Neural progenitor cell (in vitro differentiated cells): ENCODE measurements at places on chromosomes 3 and 15. TPM values are rescaled to one million over a fixed set of nuclear protein-coding genes. Genes with fewer than 3 reads are reported as not detected.

DNA sequence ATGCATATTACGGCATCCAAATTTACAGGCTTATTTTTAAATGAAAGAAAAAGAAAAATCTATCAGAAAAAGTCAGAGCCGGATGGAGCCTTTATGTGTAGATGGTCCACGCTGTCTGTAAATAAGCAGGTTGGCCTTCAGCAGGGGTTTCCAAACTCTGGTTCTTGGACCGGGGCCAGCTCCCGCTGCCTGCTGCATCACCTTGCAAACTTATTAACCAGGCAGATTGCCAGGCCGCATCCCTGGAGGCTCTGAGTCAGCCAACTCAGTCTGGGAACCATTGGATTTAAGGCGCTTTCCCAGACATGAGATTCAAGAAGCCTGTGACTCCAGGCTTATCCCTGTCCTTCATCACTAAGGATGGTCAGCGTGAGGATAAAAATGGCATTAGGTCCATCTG is 212.4 kb downstream of the OPA1 start:
- DNase-seq, result no peak
- H3K27ac ChIP-seq, result no peak overlapping the region
- H3K4me3 ChIP-seq, result no peak overlapping the region
- no peaks in the 10 kb centered on the region for H3K36me3 ChIP-seq
- H3K4me1 ChIP-seq, result peaks cover 27% of the 10 kb centered on the region

ACAD9 gene
- total RNA-seq, result 25.0 and 35.7 TPM in 2 replicates

DNA sequence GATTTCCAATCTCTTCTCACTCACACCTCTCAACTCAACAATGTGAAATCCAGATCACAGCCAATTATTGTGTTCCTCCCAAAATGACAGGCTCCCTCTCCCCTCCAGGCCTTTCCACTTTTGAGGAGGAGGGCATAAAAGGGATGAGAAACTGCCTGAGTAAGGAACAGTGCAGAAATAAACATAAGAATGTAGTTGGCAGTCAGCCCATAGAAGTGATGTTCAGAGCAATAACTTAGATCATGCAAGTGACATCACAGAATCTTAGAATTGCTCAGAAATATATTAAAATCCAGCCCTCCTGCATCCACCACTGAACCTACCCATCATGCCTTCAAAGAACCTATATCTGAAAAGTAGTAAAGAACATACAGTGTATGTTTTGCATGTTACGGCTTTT is 299.4 kb upstream of the GADL1 start:
- H3K27ac ChIP-seq, result no peak overlapping the region
- H3K27me3 ChIP-seq, result no peaks in the 10 kb centered on the region
- H3K36me3 ChIP-seq, result no peaks in the 10 kb centered on the region
- H3K4me3 ChIP-seq, result no peak overlapping the region
- H3K4me1 ChIP-seq, result peaks cover 9% of the 10 kb centered on the region

GRCh38 chr3:144930431-144930830 is 958.8 kb downstream of the DIPK2A start:
- DNase-seq, result no peak
- H3K27ac ChIP-seq, result no peak overlapping the region
- H3K4me1 ChIP-seq, result no peaks in the 10 kb centered on the region
- no peak overlapping the region for H3K4me3 ChIP-seq
- H3K27me3 ChIP-seq, result no peaks in the 10 kb centered on the region

DAPK2 gene
- 5.4 and 9.7 TPM in 2 replicates for total RNA-seq

LTF gene
- not detected in 2 replicates for total RNA-seq

DNA sequence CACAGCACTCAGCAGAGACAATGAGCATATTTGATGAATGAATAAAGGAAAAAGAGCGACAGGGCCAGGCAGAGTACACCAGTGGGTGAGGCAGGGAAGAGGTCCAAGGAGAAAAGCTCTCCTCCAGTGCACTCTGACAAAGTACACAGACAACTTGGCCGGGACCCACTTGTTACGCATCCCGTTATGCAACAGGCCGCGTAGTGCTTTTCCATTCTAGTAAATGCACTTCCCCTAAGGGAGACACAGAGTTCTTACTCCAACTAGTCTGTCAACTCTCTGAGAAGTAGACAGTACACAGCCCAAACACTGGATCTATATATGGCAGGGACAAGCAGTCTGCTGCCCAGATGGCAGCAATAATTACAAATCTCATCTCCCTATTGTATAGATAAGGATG is 18.5 kb downstream of the LARP6 start:
- DNase-seq, result no peak
- no peaks in the 10 kb centered on the region for H3K27me3 ChIP-seq
- H3K36me3 ChIP-seq, result peaks cover 3% of the 10 kb centered on the region
- no peak overlapping the region for H3K4me3 ChIP-seq

LSAMP gene
- 13.3 and 18.0 TPM in 2 replicates for total RNA-seq

GRCh38 chr3:125552401-125552800 is 32.4 kb upstream of the SNX4 start:
- H3K27ac ChIP-seq, result no peak overlapping the region
- no peak overlapping the region for H3K4me3 ChIP-seq
- no peak for DNase-seq
